ENCODE measurements at places on chromosomes 7 and 10. TPM values are rescaled to one million over a fixed set of nuclear protein-coding genes. Genes with fewer than 3 reads are reported as not detected.

DNA sequence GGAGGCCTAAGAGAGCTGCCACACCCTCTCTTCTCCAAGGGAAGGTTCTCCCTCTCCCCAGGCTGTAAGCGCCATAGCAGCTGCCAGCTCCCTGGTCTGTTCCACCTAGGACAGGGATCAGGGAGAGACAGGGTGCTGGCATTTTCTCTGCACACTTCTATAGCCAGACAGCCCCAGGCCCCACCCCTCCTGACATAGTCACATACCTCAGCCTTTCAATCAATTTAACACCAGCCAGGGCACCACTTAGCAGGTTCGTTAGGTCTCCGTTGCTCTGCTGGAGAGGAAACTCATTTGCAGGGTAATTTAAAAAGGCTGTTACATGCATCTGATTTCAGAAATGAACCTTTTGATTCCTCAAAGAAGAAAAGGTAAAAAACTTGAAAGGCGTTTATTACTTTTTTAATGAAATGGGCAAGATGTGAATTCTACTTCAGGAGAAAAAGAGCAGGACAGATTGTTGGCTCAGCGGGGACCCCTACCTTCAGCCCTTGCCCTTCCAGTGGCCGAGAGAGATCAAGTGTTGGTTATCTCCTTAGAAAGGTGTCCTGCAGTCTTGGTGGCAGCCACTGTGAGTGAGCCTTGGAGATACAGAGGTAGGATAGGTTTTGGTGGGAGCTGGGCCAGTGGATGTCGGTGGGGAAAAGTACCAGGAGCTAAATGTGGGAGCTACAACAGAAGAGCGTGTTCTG is 180.5 kb upstream of the GALNT17 start:
- DNase-seq: no peak

DNA sequence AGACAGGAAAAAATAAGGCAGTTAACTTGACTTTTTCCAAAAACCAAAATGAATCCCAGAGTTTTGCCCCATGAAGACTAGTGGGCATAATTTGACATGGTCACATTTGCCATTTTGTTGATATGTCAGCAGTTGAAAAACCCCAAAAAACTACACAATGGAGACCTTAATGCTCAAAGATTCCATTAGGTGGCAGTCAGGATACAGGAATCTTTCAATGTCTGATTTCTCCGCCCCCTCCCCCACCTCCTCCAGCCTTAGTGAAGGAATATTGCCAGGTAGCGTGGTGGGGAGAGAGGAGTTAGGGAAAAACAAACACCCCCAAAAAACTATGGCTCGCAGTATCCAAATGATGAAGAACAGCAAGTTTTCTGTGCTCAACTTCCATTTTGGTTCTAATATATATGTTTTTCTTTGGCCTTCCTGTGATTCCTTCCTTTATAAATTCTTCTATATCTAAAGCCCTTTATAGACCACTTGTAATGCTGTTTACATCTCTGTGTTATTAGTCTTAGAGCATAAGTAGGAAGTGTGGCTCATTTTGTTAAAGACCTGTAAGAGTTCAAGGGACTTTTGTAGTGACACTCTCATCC is 6.7 kb upstream of the SMNDC1 start:
- no peak for DNase-seq

GRCh38 chr7:156989766-156990535 is 20.5 kb downstream of the MNX1 start:
- no peak for DNase-seq

GRCh38 chr10:6211341-6211670 is 8.6 kb downstream of the PFKFB3 start:
- DNase-seq: no peak

DNA sequence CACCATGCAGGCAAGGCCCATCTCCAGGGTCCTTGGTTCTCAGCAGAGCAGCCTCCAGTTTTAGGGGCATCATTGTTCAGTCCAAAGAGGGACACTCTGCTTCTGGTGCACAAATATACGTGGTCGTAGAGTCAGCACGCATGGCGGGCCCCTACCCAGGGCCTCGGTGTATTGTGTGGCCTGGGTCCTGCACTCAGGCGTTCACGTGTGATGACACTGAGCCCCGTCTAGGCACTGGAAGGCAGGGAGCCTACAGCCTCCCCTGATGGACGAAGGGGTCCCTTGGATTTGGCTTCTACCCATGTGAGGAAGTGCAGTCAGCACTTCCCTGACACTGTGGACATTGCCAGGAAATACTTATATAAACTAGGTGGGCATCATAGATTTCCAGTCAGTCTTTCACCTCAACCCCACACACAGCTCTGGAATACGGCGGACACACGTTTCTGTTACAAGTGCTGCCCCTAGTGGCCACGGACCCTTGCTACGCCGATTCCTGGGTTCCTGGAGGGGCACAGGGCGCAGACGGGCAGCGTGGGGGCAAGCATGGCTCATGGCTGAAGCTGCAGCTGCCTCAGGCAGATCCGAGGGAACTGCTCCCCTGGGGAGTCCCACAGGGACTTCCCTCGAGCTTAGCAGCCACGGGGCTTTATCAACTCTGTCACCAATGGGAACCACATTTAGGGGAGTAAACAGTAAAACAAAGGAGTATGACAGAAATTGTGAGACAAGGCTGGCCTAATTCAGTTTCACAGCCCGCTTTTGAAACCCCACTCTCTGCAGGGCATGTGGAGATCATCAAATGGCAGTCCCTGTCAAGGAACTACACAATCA is 25.4 kb downstream of the AIFM2 start:
- no peak for DNase-seq

DNA sequence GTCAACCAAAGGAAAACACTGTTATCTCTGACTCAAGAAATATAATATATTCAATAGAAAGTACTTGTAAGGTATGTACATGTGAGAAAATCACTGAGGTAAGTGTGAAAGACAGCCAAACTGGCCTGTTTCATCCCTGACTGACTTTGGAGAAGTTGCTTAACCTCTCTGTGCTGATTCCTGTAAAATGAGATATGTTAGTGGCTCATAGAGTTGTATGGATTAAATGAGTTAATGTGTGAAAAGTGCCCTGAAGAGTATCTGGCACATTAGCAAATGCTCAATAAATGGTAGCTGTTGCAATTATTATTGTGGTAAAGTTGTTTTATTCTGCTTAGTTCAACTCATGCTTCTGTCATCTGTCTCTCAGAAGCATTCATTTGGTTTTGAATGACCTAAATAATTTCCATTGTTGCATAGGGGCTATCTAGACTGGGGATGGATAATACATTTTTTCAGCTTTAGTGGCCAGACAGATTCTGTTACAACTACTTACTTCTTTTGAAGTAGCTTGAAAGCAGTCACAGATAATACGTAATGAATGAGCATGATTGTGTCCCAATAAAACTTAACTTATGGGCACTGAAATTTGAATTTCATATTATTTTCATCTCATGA is 84.3 kb downstream of the SKAP2 start:
- DNase-seq: no peak

DNA sequence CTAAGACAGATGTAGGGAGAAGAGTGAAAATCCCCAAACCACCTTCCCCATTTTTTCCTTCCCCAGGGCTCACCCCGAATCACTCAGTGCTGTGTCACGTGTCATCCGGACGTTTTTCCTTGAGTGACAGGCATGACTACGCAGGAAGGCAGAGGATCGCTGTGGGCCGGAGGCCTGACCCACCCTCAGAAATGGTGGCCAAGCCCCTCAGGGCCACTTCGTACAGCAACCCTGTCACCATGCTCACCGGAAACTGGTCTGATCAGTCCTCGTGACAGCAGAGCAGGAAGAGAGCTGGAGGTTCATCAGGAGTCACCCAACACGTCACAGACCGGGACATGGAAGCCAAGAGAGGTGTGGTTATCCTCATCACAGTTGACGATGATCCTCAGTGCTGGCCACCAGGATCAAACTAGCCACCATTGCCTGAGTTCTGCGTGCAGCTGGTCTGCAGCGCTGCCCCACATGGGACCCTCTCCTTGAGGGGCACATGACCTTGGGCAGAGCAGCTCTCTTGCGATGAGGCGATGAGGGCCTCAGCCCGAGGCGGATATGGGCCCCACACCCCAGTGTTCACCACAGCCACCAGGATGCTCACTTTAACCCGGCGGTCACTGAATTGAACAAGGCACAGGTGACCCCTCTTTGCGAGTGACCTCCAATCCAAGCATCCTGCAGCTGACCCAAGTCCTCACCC is 99.3 kb upstream of the INSIG1 start:
- DNase-seq: no peak

Gene MMRN2
- total RNA-seq: 0.17 TPM

Gene INTS1
- total RNA-seq: 88.2 TPM

All from epithelial cell of proximal tubule (primary cell).